ENCODE measurements at places on chromosomes 5 and 9.

GRCh38 chr5:111675201-111675934 lies 81.6 kb downstream of the NREP start:
- DNase-seq: peak; percentile 17

GRCh38 chr5:38719403-38719802 lies 126.4 kb upstream of the OSMR start:
- no peak for DNase-seq

DNA sequence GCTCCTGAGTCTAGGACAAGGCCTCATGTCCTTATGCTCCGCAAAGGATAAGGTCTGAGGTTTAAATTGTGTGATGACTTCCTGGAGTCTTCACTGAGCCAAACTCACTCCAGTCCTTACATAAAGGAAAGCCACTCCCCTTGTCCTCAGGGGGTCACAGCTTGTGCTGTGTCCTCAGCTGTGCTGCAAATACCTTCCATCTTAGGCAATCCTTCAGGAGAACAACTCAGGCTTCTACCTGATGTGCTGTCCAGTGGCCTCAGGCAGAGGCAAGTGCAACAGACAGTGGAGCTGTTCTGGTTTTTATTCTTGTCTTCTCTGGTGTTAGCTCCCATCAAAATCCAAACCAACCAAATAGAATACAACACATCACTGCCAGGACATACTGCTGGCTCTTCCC lies 151.5 kb downstream of the TAF11L14 start:
- DNase-seq: peak; percentile 33

- peak; percentile 85 for DNase-seq
Observed at GRCh38 chr5:150671509-150672236, 10.6 kb downstream of the MYOZ3 start.

- DNase-seq: no peak
Observed at GRCh38 chr5:174167080-174167910, 121.8 kb downstream of the NSG2 start.

- DNase-seq: no peak
Observed at GRCh38 chr5:120092649-120093048, 371.5 kb upstream of the PRR16 start.

- DNase-seq: no peak
Observed at GRCh38 chr5:82816926-82817325, 260.3 kb downstream of the TMEM167A start.

- no peak for DNase-seq
Observed at GRCh38 chr5:179793468-179794139, at the start of gene LTC4S. Gene LTC4S, plus strand, starts transcription at chr5:179793986. Its CDS starts 95 bp downstream, at chr5:179794081.

DNA sequence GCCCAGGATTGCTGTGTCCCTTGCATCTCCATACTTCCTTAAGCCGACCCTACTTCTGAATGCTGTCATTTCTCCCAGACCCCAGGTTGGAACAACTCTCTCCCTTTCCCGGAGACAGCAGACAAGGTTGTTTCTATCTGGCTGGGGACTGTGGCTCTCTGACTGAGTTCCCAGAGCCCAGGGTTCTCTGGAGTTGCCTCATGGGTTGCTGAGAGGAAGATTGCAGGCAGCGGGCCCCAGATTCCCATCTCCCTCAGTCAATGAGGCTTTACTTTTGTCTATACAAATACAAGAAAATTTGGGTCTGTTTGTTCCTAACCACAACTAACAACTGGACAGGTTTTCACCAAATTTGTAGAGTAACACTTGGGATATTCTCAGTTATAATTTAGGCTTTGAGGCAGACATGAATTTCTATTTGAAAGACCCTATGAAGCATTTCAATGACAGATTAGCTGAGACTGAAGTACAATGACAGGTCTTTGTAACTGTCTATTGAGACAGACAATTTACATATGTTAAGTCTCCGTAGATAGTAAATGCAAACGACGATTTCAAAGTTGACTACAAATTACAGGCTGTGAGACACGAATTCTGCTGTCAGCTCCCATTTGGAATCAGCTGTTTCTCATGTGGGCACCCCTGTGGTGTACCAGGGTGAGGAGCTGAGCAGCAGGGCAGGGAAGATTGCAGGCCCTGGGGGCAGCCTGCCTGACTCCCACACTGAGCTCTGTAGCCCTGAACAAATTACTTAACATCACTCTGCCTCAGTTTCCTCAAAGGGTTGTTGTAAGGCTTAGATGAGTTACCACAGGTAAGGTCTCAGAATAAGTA lies 107.5 kb downstream of the ATP10B start:
- peak; percentile 11 for DNase-seq

DNA sequence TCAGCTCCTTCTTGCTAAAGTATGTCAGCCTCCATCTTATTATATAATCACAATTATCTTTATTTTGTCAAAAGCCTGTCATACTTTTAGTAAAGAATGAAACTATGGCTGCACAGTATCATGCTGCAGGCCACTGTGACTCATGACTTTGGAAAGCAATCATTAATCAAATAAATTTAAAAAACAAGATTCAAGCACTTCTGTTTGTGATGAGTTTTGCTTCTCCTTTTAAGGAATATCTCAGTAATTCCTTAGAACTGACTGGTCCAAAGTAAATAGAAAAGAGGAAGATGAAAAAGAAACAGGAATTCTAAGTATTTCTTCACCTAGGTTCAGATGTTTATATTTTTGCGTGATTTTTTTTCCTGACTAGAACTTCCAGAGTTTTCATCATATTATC lies 83.1 kb downstream of the EDIL3 start:
- no peak for DNase-seq

GRCh38 chr5:65919773-65920172 lies 6.6 kb upstream of the ERBIN start:
- no peak for DNase-seq

DNA sequence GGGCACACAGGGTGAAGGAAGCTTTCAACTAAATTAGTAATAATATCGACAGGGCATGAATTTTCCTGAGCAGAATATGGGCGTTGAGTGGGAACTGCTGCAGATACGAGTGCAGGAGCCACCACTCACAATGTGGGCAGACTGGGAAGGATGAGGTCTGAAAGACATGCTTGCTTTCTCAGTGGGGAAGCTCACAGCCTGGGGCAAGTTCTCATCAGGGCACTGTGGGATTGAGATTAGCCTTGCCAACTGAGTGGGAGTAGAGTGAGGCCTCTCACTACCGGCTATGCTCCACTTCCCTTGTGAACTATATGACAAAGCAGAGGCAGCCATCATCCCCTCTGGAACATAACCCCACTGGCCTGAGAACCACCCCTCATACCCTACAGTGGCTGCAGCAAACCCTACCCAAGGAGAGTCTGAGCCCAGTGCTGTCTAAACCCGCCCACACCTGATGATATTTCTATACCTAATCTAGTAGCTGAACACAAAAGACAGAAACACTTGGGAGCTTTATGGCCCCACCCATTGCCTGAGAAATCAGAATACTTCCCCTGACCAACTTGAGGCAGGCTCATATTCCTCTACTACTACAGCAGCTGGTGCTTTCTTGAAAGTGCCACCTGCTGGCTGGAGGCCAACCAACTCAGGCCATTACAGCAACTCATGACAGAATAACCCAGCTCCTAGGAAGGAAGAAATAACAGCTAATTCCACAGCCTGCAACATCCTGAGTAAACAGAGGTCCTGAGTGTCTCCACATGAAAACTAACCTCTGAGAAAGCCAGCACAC lies 173.7 kb upstream of the SPEF2 start:
- DNase-seq: no peak

DNA sequence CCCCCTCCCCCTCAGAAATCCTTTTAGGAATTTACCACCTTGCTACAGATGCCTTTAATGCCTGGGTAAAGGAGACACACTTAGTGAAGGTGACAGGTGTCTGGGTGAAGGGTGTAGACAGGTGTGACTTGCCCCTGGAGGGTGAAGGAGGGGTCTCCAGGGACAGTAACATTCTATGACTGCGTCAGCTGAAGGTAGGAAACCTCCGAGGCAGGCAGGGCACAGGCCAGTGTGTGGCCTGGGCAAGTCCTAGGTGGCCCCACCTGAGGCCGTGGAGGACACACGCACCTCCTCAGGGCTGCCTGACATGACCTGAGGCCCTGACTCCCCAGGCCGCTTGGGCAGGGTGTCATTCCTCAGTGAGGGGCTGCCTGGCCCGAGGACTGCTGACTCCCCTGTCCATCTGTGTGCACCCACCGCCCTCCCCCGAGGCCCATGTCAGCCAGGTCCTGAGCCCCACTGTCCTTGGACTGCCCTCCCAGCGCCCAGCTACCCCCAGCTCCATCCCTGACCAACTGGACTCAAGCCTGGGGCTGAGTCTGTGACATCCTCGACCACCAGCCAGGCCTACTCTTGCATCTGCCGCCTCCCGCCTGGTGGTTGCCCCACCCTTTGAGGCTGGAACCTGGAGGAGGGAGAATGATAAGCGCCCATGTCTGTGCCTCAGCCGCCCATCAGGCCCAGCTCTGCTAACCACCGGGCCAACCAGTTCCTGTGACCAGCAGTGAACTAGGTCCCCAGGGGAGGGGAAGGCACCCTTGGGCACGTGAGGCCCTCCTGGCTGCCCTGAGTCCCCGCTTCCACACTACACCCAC lies 18.4 kb downstream of the CARD19 start:
- no peak for DNase-seq

- no peak for DNase-seq
Observed at GRCh38 chr9:115099901-115100300, 18.1 kb downstream of the TNC start.

GRCh38 chr5:143582176-143582575 lies 178.7 kb upstream of the NR3C1 start:
- peak; percentile 28 for DNase-seq

DNA sequence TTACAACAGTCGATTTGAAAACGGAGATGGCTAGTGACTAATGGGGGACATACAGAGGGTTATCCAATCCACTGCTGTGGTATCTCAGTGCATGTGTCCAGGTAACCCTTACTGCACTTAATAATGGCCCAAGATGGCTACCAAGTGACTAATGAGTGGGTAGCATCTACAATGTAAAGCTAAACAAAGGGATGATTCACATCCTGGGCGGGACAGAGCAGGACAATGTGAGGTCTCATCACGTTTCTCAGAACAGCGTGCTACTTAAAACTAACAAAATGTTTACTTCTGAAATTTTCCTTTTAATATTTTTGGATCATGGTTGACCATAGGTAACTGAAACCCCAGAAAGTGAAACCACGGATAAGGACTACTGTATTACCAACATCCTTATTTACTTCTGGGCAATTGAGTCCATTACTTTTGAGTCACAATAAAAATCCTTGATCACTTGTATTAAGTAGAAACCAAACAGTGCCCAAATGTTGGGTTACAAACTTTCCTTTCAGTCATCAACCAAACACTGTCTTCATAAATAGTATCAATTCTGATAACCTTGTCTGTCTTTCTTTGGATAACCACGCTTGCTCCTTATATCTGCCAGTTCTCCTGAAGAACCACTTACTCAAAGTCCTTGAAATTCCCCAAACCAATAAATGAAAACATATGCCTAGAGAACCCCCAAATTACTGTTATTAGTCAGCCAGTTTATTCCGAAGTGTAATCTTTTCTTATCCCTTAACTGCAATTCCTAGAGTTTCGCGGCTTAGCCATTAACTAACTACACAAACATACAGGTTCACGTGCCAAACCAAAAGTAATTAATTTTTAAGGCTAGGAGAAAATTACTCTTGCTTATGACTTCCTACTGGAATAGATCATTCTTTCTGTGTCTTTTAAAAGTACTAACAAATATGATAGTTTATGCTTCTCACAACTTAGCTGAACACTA lies 59.7 kb downstream of the ELL2 start:
- DNase-seq: no peak

GRCh38 chr5:36089989-36090388 lies 23.3 kb upstream of the UGT3A2 start:
- peak; percentile 87 for DNase-seq

DNA sequence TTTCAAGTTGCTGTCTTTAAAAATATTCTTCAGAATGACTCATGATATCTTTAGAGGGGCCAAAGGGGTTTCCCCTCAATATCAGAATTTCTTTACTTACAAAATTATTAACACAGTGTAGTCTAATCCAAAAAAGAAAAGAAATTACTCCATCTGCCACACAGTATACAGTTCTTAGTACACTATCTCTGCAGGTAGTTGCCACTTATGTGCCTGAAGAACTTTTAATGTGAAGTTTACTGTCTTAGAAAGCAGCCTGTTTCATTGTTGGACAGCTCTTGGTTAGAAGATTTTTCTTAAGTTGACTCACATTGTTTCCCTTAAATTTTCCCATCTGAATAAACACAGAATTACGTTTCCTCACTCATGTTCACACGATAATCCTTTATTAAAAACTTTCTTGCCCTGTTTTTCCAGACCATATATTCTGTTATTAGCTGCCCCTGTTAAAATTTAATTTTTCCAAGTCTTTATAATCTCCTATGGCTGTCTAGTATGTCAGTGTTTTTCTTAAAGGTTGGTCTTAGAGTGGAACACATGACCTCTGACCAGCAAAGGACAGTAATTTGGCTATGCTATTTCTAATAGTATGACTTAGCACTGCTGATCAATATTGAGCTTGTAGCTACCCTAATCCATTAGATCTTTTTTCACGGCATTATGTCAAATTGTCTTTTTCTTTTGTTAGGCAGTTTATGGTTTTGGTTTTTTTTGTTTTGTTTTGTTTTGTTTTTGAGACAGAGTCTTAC lies 21.8 kb upstream of the FKTN start:
- no peak for DNase-seq

DNA sequence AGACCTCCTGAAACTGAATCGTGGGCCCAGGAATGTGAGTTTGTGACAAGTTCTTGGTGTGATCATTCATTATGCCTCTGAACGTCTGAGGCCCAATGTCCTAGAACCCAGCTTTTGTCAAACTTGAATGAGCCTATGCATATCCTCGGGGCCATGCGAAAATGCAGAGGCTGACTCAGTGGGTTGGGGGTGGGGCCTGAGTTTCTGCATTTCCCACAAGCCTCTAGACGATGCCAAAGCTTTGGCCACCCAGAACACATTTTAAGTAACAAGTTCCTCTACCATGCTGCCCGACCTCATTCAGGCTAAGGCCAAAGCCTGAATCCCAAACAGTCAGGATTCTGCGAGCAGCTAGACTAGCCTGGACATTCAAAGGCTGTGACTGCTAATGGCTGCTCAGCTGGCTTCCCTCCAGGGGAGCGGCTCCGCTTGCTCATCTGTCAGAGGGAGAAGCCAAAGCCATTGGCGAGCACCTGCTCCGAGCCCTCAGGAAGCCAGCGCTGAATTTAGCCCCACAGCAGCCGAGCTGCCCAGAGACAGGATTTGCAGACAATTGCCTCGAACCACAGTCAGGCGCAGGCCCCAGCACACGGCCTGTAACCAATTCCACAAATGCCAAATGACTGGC lies 177.5 kb downstream of the ZDHHC21 start:
- DNase-seq: peak; percentile 69

GRCh38 chr9:70052768-70053167 lies 9.1 kb downstream of the MAMDC2 start:
- DNase-seq: no peak

- no peak for DNase-seq
Observed at GRCh38 chr9:83183621-83184020, 120.7 kb upstream of the RASEF start.

DNA sequence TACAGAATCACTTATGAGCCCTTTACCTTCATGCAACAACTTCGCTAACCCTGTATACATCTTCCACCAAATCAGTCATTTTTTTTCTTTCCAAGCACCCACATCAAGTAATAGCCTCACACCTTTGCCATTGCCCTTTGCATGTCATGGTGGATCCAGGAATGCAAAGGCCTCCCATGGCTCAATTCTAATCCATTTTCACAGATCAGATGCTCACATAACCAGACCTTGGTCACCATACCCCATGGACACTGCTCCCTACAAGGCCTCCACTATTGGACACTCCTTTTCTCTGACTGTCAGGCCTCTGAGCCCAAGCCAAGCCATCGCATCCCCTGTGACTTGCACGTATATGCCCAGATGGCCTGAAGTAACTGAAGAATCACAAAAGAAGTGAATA lies 179.5 kb downstream of the RASEF start:
- peak; percentile 29 for DNase-seq

- no peak for DNase-seq
Observed at GRCh38 chr9:84296146-84296843, 44.3 kb downstream of the SLC28A3 start.

Data from GM23338 (cell line).